NCI-H1048 (cell line): ENCODE measurements at places on chromosomes 5 and 9.

- DNase-seq = no peak
These were observed 69.8 kb downstream of the ANKH start for GRCh38 chr5:14801792-14802191.

DNA sequence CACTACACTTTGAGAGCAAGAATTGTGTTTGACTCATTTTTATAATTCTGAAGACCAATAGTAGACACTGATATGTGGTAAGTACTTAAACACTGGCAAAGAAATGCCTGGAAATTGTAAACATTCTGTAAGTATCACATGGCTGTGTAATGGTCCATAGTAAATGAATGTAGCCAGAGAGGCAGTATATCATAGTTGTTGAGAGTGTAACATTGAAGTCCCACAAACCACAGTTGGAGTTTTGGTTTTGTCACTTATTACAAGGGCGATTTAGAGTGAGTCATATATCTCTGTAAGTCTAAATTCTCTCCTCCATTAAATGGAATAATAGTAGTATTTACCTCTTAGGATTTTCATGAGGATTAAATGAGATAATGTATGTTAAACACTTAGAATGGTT, 181.1 kb upstream of the MEF2C start:
- DNase-seq = no peak

- DNase-seq = no peak
These were observed 161.9 kb downstream of the MAPKAP1 start for GRCh38 chr9:125544988-125545651.

- DNase-seq = no peak
These were observed 447.9 kb upstream of the SGCD start for GRCh38 chr5:155878991-155879575.

DNA sequence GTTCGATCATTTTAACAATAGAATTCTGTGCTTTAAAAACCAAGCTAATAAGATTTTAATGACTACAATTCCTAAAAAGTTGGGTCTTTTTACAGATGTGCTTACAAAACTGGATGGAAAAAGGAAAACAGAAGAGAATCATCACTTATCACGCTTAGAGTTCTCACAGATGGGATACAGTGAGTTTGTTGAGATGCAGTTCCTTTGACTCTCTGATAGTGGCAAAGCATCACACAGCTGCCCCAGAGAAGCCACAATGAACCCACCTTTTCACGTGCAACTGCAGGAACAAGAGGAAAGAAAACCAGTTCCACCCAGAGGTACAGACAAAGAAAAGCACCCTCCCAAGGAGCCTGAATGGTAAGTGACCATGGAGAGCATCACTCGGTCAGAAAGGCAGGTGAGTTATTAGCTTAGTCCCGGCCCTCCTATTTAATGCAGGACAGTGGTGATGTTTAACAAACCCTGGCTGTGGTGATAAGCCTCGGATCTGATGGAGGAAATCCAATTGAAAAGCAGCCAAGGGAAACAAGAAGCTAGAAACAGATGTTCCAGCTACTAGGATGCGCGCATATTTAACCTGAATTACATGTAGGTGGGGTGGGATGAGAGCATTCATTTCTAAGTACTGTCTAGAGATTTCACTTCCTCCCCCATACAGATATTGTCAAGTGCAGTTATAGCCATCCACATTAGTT, 167.7 kb downstream of the TARS1 start:
- no peak for DNase-seq

- no peak for DNase-seq
These were observed 99.0 kb upstream of the DAB2 start for GRCh38 chr5:39523821-39524220.

GRCh38 chr9:127389381-127390247, 7.4 kb upstream of the SLC2A8 start:
- no peak for DNase-seq

DNA sequence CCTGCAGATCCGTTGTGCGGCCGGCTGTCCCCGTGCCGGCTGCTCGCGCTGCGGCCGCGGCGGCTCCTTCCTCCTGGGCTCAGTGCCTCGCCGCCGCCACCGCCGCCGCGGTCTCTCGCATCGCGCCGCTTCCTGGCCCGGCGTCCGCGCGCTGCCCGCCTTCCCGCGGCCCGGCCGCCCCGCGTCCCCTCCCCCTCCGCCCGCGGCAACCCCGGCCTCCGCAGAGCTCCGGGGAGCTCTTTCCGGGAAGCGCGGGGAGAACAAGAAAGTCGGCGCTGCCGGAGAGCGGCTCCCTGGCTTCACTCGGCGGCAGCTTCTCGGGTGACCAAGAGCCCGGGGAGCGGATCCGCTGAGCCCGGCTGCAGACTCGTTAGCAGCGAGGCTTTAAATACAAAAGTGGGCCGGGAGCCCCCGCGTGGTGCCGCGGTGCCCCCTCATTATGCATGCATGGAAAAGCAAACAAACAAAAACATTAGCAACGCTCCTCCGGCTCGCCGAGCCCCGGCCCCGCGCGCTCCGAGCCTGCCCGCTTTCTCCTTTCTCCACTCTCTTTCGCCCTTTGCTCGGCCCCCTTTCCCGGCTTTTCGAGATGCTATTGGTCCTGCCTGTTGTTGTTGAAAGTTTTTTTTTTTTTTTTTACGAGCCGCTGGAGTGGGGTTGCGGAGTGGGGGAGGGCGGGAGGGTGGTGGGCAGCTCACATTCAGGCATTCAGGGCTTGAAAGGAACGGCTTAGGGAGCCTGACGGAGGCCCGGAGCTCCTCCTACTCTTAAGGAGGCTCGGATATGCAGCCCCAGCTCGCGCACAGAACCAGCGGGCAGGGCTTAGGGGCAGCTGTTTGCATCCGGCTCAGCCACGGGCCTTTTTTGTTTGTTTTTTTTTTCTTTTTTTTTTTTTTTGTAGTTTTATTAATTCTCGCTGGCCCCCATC, at the start of gene GAS1:
GAS1 (minus strand) TSS at position 361 of the 928 bp plus-strand sequence. CDS start 727 bp downstream, outside the sequence.
- DNase-seq = peak; percentile 91

DNA sequence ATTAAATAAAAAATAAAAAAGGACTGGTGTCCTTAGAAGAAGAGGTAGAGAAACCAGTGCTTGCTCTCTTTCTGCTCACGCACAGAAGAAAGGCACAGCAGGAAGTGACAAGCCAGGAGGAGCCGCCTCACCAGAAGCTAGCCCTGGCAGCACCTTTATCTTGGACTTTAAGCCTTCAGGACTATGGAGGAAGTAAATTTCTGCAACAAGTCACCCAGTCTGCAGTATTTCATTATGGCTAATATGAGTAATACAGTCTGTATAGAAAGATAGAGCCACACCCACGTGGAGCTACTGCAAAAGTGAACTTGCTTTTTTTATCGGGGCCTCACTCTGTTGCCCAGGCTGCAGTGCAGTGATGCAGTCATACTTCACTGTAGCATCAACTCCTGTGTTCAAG, 68.4 kb downstream of the PDZD2 start:
- no peak for DNase-seq
